ENCODE measurements at places on chromosomes 5 and 9. TPM values are rescaled to one million over a fixed set of nuclear protein-coding genes. Genes with fewer than 3 reads are reported as not detected.

The EGR1 gene
- 12.9 TPM for total RNA-seq

The BNC2 gene
- not detected for total RNA-seq

The C5orf34 gene
- total RNA-seq: 5.1 TPM

The IL31RA gene
- not detected for total RNA-seq

The PCDHGA12 gene
- 2.8 TPM for total RNA-seq

The PCDH12 gene
- not detected for total RNA-seq

The C9orf50 gene
- total RNA-seq: not detected

The IL13 gene
- total RNA-seq: not detected

The STK10 gene
- total RNA-seq: 261 TPM

DNA sequence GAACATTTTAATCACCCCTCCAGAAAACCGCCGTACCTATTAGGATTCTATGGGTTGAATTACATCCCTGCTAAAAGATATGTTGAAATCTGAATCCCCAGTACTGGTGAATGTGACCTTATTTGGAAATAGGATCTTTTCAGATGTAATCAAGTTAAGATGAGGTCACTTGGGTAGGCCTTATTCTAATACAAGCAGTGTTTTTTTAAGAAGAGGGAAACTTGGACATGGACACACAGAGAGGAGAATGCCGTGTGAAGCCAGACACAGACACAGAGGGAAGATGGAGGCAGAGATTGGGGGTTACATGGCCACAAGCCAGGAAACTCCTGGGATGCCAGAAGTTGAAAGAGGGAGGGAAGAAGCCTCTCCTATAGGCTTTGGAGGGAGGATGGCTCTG lies 183.5 kb downstream of the GNA14 start:
- no peak for DNase-seq

DNA sequence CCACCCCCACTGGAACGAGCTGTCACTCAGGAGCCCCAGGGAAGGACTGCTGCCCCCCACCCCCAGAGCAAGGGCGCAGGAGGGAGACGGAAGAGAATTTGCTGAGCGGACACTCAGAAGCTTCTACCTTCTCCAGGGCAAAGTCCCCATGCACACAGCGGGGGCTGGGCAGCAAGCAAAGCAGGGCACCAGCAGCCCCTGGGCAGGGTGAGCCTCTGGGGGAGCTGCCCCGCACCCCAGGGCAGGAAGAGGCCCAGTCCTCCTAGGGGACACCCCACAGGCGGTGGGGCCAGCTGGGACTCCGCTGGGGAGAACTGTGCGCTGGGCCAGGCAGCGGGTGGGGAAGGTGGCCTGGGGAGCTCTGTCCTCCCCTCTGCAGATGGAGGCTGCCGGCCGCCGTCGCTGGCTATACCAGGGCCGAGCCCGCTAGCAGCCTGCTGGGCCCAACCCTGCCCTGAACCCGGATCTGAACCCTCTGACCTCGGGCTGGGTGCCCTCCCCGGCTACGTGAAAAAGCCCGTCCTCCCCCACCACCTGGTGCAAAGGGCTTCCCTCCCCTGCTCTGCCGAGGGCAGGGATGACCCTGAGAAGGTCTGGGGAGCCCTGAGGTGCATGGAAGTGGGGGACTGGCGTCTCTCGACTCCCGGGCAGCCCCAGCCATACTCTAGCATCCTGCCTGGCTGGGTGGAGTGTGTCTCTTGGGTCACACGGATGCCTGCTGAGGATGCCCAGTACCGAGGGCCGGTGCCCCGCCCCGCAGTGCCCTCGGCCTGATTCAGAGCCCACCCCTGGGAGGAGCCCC lies 597 bp upstream of the SLC34A3 start:
- DNase-seq: no peak

- no peak for DNase-seq
These were observed 47.0 kb downstream of the KCNV2 start for GRCh38 chr9:2764353-2764752.

DNA sequence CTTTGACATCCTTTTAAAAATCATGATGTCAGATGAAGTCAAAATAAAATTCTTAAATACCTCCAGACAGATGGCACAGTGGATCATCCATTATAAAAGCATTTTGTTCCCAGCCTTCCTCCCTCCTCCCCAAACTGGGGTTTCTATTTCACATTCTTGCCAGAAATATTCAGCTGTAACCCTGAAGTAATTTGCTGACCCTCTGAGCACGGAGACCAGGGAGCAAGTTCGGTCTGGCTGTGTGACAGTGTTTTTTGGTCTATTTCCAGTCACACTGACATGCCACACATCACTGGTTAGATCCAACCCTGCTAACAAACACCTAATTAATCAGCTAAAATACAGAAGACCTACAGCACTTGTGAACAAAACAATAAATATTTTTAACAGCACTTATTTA lies 126.2 kb upstream of the DMRT1 start:
- DNase-seq: no peak

DNA sequence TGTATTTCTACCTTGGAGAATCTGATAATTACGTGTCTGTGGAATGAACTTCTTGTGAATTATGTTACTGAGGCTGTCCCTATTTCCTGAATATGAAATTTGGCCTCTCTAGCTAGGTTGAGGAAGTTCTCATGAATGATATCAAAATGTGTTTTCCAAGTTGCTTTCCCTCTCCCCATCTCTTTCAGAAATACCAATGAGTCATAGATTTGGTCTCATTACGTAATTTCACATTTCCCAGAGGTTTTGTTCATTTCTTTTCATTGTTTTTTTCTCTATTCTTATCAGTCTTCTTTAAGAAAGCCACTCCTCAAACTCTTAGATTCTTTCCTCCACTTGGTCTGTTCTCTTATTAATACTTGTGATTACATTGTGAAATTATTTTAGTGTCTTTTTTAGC lies 923.8 kb upstream of the CDH9 start:
- no peak for DNase-seq

DNA sequence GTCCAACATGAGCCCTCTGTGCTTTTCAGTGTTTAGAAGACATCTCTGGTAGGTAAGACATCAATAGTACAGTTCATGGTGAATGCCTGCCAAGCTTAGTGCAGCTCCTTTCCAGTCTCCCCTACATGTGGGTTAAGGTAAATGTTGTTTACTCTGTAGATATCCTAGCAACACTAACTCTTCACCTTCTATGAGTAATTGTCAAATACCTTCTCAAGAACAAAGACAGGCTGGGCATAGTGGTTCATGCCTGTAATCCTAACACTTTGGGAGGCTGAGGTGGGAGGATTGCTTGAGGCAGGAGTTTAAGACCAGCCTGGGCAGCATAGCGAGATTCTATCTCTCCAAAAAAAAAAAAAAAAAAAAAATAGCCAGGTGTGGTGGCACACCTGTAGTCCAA lies 18.7 kb upstream of the RASGRF2 start:
- DNase-seq: no peak

GRCh38 chr5:122844910-122845228 lies 544 bp upstream of the SNX24 start:
- no peak for DNase-seq

DNA sequence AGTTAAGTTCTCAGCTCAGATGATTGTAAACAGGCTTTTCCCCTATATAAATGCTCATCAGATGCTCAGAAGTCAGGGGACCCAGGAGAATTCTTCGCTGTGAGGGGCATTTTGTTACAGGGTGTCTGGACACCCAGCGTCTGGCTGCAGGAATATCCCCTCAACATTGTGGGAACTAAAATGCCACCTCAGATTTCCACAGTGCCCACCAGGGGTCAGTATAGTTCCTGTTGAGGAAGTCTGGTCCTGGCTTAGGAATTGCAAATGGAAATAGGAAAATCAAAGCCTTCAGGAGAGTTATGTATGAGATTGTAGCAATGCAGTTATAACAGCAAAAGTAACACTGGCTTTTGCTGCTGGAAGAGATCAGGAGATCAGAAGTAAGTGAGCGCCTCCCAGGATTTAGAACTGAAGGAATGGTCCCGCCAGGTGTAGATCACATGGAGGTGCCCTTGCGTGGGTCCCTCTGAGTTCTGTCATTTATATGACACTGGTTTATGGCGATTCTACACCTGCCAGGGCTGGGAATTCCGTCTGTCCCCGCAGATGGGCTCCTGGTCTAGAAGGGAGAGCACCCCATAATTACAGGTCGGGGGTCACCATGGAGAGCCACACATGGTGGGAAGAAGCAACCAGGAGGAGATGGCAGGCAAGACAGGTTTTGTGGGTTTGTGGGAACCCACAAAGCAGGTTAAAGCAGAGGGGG lies 47.1 kb upstream of the CTSL start:
- peak; percentile 24 for DNase-seq

DNA sequence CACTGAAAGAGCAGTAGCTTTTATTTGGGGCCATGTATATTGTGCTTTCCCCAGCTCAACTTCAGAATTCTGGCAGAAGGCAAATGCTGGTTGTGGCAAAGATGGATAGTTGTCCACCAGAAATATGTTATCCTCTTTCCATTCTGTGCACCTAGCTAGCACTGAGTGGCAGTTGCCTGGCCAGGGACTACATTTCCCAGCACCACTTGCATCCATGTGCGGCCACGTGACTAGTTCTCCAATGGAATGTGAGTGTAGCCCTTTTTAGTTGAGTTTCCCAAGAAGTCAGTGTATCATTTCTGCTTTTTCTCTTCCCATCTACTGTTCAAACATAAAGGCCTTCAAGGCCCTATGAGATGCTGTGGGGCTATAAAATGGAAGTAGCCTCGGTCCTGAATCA lies 354.0 kb upstream of the CLINT1 start:
- DNase-seq: no peak

- DNase-seq: no peak
These were observed 22.1 kb downstream of the ANXA1 start for GRCh38 chr9:73173557-73174329.

DNA sequence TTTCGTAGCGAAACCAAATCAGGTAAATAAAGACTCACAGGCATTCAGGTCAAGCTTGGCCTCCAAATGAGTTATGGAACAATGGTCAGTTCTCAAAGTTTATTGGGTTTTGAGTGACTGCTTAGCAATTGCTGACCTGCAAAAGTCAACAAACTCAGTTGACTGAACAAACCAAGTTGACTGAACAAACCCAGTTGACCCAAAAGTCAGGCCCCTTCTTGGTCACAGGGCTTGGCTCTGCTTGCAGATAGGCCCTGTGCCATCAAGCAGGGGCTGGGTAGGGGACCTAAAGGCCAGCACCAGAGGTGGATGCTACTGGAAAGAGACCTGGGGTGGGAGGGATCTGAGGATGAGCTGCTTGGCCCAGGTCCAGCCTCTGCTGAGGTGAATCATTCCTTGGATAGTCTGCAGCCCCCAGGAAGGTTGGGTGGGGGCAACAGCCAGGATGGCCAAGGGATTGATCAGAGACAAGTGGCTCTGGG lies 64.6 kb downstream of the GADD45G start:
- DNase-seq: no peak

GRCh38 chr5:139164020-139164419 lies 34.1 kb downstream of the SIL1 start:
- DNase-seq: no peak

- no peak for DNase-seq
These were observed 219.9 kb downstream of the ELAVL2 start for GRCh38 chr9:23606107-23606506.

- no peak for DNase-seq
These were observed 113.0 kb downstream of the VPS13A start for GRCh38 chr9:77290373-77290772.

GRCh38 chr9:36149197-36149596 lies 12.7 kb downstream of the GLIPR2 start:
- no peak for DNase-seq

- DNase-seq: peak; percentile 39
These were observed 48.1 kb downstream of the POC5 start for GRCh38 chr5:75668977-75669689.

DNA sequence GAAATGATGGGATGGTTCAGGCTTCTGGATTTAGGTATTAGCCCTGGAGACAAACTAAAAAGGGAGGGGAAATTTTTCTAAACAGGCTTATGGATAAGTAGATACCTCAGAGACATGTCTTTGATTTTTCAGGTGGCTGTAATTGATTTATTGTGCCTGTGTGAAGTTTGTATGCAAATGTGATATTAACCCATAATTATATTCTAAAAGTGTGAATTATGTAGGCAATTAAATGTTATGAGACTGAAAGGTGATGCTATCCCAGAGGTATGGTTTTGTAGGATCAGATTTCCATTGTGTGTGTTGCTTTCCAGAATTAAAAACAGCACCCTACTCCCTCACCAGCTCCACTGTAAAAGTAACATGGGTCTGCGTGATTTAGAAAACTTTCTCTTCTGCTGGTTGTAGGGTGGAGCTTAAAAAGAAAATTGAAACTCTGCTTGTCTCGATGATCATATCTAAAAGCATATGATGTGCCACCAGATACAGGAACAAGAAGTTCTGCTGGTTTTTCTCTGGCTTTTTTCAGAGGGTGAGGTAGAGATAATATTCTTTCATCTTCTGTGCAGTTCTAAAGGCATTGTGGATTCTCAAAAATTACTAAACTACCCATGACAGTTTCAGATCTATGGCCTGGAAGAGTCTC lies 71.8 kb upstream of the TAF11L2 start:
- DNase-seq: no peak

DNA sequence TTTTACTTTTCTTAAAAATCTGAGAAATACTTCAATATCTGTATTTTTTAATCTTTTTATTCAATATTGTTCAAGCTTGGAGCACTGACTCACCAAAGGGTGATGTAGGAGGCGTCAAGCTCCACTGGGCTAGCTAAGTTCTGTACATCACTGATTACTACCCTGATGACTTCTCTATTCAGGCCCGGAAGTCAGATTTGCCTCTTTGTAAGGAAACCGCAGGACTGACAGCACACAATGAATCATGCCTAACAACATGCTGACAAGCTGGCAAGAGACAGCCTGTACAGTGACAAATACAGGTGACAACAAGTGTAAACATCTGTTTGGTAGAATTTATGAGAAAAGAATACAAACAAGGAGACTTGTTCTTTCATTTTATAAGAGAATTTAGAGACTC lies 627.9 kb upstream of the RORB start:
- DNase-seq: peak; percentile 20

GRCh38 chr5:179089502-179089901 lies 29.3 kb downstream of the ZNF354C start:
- no peak for DNase-seq

DNA sequence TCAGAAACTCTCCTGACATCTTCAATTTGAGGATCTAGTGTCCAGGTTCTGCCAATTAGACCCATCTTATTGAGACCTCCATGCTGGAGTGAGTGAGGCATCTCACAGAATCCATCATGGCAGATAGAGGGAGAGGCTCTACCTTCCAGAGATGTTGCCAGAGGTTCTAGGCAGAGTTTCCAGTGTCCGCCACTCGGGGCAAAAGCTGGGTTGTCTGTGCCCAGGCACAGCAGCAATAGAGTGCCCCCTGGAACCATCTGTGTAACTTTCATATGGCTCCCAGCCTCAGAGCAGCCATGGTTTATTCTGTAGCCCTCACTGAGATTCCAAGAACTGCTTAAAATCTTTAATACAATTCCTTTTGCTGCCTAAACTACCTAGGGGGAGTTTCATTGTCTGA lies 16.6 kb upstream of the CCDC112 start:
- no peak for DNase-seq

- no peak for DNase-seq
These were observed 116.1 kb upstream of the CXCL14 start for GRCh38 chr5:135694906-135695305.

Measured in B cell (primary cell).